ENCODE measurements at places on chromosomes 13 and 19. TPM values are rescaled to one million over a fixed set of nuclear protein-coding genes. Genes with fewer than 3 reads are reported as not detected.

ZNF223 gene
- total RNA-seq = 10.6 TPM

OR4F17 gene
- not detected for total RNA-seq

GRCh38 chr19:45045671-45046353, 7.0 kb downstream of the CLASRP start:
- no peak for DNase-seq

- no peak for DNase-seq
These were observed 12.4 kb downstream of the CEBPG start for GRCh38 chr19:33385956-33386355.

C19orf73 gene
- 11.1 TPM for total RNA-seq

TARM1 gene
- not detected for total RNA-seq

Data from prostate gland (tissue), 2 donors.